ENCODE measurements at places on chromosomes 3 and 15.
A peak's percentile ranks its signal among the peaks of the same experiment; 100 is the strongest.

GRCh38 chr15:40296561-40297230 lies 11.0 kb downstream of the PLCB2 start:
- DNase-seq: no peak

DNA sequence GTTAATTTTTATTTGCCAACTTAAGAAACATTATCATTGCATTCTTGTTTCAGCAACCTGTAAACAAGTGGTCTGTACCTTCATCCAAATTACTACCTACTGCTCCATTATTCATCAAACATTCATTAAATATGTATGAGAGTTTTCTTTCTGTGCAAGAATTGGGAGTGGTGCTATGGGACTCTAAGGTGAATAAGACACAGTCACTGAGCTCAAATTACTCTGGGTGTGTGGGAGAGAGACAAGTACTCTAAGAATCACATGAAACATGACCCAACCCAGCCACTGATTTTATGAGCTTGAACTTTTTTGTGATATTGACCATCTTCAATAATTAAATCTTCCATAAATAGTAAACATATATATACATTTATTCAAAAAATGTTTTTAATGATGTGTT lies 227.2 kb upstream of the TP63 start:
- DNase-seq: no peak

DNA sequence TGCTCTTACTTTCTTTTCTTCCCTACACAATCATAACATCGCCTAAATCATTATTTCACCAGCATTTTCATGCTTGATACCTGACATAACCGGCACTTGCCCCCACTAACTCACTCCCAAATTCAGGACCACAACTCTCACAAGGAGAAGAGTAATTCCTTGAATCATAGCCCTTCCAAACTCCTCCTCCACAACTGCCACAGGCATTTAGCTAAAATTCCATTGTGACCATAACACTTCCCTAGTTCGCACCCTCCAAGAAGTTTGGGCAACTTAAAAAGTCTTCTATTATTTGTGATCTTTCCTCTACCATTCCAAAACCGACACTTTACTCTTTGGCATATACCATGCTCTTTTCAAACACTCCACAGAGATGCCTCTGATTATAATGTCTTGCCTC lies 59.4 kb upstream of the XRN1 start:
- no peak for DNase-seq

DNA sequence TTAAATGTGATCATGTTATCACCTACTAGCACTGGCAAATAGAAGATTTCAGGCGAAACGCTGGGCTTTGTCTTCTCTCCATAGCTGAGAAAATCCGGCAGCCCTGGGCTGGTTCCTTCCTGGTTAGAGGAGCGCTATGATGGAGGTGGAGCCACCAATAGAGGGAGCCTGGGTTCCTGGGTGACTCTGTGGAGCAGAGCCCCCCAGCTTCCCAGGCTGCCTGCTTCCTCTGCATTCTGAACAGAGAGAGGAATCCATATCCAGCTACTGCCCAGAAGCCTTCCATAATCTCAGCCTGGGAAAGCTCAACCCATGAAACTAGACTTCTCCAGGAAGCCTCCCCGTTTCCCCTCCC lies 32.6 kb upstream of the IQSEC1 start:
- DNase-seq: no peak

- DNase-seq: no peak
Observed at GRCh38 chr15:89551550-89551949, 23.7 kb upstream of the TICRR start.

GRCh38 chr3:16481546-16481897 lies 32.0 kb downstream of the RFTN1 start:
- DNase-seq: no peak

DNA sequence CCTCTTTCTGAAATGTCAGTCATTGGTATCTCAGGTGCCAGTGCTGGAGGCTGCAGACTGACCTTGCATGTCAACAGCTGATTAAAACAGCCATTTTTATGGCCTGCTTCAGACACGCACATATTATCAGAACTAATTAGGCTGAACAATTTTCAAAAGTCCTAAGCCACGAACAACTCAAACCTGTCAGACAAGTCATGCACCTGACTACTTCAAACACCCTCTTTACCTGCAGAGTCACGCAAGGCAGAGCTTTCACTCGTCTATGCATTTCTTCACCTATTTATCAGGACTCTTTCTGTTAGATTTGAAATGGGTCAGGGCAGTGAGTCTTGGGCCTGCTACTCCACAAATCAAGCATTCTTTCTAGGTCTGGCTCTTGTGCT lies 26.7 kb downstream of the CLK3 start:
- no peak for DNase-seq

GRCh38 chr3:72440491-72440890 lies 407.8 kb downstream of the SHQ1 start:
- DNase-seq: no peak

DNA sequence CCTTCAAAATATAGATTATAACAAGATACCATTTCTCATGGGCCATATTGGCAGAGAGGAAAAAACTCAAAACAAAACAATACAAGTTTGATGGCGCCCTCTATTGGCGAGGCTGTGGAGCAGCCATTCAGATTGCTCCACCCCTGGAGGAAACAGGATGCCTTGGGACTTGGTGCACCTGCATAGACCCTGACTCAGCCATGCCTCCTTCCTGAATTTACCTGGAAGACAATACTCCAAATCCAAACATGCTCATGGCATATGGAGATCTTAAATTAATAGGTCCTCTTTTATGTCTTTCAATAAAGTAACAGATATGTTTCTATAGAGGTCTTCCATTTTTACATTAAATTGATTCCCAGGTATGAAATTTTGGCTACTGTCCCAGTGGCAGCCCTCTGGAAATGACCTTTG lies 90.0 kb downstream of the APBA2 start:
- peak; percentile 85 for DNase-seq

GRCh38 chr3:47614788-47615187 lies 36.1 kb upstream of the CSPG5 start:
- no peak for DNase-seq

DNA sequence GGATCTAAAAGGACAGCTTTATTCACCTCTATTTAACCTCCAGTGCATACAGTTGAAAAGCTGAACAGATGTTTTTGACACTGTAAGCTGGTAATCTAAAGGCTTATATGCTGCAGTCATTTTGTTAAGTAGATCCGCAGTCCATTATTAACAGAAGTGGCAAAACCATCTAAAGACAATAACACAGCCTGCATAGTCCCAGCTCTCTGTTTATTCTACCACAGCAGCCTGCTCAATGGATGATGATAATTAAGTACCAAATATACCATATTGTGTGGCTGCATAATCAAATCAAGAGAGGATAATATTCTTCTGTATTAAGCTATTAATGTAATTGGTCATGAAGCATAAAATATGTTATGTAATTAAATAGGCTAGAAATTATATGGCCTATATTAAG lies 207.1 kb downstream of the MEIS2 start:
- no peak for DNase-seq

DNA sequence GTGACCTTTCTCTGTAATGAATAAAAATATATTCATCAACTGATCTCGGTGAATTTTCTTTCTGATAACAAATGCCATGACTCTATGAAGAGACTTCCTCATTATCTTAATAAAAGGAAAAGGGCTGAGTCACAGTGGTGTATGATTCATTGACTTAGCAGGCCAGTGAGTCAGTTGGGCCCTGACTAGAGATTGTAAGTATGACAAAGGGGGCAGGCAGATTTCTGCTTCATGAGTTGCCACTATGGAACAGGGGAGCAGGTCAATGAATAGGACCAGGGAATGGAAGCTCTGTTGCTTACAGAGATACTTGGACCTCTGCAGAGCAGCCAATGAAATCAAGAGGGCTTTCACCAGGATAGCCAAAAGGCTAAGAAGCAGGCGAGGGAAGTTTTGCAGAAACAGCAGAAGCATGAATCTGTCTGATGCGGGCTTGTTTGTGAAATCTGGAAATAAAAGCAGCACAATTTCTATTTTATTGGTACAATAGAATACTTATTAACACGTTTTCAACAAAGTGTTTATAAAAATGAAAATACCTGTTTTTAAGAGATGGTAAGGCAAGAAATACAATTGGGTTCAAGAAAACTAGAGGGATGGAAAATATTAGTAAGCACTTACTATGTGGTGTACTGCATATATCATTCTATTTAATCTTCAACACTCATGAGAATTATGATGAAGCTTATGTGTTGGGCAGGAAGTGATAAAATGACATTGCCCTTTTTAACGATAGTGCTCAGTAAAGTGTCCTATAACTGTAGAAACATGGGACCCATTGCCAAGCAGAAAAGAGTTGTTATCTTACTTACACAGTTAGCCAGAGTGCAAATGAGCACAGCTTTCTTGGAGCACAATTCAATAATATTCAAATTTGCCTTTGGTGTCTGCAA lies 169.8 kb upstream of the MYRIP start:
- DNase-seq: no peak

DNA sequence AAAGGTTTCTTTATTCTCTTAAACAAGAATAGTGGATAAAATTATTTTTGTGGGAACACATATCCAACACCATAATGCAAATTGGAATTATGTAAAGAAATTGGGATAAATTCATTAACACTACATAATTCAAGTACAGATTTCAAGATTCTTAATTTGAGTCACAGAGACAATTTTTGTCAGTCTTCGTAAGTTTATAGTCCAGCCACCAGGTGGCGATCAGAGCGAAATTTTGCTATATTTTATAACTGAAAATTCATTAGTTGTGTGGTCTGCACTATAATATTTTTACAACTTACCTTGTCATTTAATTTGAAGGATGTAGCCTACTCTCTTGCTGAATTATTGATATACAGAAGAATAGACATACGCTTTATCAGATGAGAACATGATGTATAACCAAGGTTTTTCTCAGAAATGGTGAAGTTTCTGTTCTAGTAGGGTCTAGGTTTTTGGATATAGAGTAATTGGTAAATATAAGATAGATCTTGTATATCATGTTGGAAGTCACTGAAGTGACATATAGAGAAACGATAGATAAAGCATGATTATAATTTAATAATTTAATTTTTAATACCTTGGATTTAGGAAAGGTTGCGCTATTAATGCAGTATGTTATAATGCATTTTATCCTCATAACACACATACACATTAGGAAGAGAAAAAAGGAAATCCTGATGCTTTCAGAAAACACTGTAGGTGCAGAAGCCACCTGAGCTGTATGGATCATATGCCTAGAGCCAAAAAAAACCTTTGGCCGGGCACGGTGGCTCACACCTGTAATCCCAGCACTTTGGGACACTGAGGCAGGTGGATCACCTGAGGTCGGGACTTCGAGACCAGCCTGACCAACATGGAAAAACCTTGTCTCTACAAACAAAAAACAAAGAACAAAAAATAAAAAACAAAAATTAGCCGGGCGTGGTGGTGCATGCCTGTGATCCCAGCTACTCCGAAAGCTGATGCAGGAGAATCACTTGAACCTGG lies 31.7 kb downstream of the PLSCR4 start:
- DNase-seq: peak; percentile 55

GRCh38 chr3:142489572-142490323 lies 41.9 kb upstream of the XRN1 start:
- DNase-seq: no peak

GRCh38 chr15:74839526-74840395 lies 3.2 kb downstream of the ULK3 start:
- DNase-seq: no peak

GRCh38 chr3:9770276-9770812 lies 597 bp upstream of the CAMK1 start:
- no peak for DNase-seq

- DNase-seq: no peak
Observed at GRCh38 chr3:134857776-134858362, 62.8 kb downstream of the EPHB1 start.

GRCh38 chr3:134527037-134527436 lies 41.2 kb downstream of the CEP63 start:
- DNase-seq: no peak

DNA sequence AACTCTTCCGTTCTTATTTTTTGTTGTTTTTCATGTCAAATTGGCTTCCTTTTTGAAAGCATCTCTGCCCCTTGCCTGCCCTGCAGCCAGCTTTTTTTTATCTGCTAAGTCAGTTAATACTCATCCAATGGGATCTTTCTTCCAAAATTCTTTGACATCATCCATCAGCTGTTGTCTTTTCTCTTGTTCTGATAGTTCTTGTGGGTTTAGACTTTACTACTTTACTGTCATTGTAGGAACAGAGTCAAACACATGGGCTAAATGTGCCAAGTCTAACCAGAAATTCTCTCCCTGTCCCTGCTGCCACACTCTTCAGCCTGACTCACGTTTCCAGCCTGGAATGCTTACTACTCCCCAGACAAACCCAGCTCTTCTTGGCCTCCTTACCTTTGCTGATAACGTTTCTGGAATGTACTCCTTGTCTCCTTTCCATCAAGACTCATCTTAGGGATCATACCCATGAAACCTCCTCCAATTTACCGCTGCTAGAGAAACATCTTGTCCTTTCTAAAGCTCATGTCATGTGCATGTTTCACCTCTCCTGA lies 10.7 kb upstream of the VPS8 start:
- no peak for DNase-seq

DNA sequence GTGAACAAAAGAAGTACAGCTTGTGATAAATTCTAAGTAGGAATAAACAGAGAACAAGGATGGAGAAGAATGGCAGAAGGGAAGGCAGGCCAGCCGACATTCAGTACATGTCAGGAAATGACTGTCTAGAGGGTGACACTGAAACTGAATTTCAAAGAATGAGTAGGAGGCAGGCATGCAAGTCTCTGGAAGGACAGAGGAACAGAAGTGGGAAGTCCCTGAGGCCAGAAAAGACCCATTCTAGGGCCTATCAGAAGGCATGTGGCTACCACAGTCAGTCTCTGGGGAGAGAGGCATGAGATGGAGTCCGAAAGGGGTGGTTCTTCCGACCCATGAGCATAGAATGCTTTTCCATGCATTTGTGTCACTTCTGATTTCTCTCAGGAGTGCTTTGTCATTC lies 243.5 kb upstream of the UBE2E2 start:
- DNase-seq: no peak

DNA sequence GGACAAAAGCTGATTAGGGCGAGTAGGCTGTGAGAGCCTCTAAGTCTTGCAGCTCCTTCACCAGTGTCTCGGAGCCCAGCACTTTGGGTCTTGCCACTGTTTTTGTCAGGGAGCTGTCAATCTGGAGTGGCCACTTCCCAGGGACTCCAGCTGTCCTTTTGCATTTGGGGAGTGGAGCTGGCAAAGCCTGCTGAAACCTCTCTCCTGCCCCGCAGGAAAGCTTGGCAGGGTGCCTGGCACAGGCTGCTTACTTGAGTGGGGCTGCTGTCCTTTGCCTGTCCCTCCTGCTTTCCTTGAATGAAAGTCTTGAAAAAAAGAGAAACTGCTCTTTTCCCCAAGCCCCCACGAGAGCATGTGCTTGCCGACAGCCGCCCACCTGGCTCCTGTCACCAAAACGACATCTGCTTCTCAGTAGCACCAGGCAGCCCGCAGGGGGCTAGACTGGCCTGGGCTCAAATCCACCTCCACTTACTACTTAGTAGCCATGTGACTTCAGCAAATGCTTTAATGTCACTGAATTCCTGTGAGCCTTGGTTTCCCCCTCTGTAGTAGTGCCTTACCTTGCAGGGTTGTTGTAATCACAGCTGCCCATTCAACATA lies 13.7 kb downstream of the USP13 start:
- no peak for DNase-seq

All from CD4-positive, alpha-beta T cell treated with Interleukin-17A for 4 hours (primary cell).